ENCODE measurements at places on chromosomes 2 and 18.

DNA sequence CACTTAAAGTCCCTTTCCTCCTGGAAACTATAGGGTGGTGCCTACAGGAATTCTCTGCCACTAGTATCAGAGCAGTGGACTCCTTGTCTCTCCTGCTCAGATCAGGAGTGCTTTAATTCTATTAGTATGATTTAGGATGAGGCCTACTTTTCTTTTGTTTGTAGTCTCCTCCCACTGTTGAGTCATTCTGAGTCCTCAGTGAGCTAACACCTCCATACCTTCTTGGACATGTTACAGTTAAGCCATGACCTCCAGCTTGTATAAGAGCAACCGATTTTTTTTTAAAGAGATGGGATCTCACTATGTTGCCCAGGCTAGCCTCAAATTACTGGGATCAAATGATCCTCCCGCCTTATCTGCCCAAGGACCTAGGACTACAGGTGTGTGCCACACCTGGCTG lies 48.7 kb upstream of the OTOF start:
- DNase-seq, result no peak

- DNase-seq, result no peak
Observed at GRCh38 chr2:8870441-8870840, 33.0 kb upstream of the KIDINS220 start.

- no peak for DNase-seq
Observed at GRCh38 chr2:204665771-204666170, 120.5 kb downstream of the PARD3B start.

DNA sequence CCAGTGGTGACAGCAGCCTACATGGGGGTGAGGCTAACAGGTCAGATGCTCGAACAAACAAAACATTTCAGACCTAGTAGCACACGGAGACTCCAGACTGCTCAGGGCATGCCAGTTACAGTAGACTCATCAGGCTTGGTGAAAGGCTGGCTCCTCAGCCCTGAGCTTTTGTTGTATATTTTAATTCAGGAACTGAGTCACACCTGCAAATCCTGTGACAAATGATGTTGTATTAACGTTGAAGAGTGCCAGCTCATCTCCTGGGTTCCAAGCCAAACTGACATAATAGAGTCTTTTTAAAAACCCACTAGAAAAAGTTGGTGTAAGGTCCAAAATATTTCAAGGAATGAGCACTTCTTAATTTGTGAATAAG lies 65.3 kb downstream of the C1D start:
- DNase-seq, result no peak

DNA sequence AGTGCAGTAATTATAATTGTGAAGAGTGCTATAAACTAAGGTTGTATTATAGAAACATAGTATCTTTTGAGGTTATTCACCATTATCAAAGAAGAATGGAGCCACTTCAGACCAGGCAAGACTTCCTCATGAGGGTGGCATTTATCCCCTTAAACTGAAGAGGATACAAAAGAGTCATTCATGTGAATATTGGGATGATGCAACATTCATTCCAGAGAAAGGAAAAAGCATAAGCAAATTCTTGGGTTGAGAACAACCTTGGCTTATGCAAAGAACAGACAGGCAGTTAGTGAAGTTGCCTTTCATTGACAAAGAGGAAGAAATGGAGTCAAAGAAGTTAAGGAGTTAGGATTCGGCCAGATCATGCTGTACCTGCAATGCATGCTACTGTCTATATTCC lies 682.5 kb downstream of the MBD2 start:
- DNase-seq, result no peak

- DNase-seq, result no peak
Observed at GRCh38 chr2:118980573-118980972, 38.6 kb downstream of the MARCO start.
